ENCODE measurements at places on chromosomes 5 and 9. TPM values are rescaled to one million over a fixed set of nuclear protein-coding genes. Genes with fewer than 3 reads are reported as not detected.

DNA sequence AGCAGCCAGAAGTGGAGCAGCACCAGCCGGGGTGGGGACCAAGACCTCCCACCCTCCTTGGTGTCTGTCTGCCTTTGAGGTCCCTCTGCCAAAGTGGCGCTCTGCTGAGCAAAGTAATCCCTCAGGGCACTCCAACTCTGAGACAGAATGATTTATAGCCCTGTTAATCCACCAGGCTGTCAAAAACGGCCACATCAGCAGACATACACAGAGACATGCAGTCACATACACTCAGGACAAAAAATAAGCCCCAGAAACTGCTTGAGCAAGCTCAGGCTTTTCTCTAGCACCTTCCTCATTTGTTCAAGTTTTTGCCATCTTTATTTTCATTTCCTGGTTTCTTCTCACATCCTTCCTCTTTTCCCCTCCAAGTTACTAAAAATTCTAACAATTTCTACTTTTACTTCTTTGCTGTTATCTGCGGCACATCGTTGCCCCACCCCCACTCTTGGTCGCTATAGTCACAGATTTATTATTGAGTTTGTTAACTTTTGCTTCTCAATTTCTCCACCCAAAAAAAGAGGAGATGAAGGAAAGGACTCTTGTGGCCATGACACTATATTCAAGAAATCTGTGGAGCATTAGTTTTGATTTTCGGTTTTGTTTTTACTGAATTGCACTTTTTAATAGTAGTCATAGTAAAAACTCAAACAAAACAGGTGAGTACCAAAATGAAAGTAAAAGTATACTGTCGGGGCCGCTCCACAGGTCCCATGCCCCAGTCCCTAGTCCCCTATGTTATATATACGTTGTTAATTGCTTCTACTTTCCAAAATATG lies 17.4 kb upstream of the ADRB2 start:
- DNase-seq: peak; percentile 51

DNA sequence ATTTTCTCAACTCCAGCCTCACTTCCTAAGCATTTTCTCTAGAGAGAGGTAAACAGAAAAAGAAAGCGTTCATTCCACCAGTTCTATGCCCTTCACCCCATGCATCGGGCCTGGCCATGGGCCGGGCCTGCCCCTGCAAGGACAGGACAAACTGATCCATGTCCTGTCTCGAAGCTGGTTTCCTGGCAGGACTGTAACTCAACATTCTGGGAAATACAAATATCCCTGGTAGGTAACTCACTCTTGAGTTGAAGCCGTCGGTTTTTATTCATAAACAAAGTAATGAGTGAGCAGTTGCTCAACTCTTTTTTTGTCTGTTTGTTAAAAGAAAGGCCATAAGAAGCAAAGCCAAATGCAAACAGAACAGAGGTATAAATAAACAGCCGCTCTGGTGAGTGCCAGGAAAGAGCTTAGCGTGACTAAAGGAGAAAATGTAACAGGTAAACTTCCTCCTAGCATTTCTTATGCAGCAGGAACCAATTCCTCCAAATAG lies 64.4 kb upstream of the DNAH5 start:
- DNase-seq: no peak

GRCh38 chr5:61771062-61771461 lies 439.0 kb downstream of the ZSWIM6 start:
- DNase-seq: no peak

DNA sequence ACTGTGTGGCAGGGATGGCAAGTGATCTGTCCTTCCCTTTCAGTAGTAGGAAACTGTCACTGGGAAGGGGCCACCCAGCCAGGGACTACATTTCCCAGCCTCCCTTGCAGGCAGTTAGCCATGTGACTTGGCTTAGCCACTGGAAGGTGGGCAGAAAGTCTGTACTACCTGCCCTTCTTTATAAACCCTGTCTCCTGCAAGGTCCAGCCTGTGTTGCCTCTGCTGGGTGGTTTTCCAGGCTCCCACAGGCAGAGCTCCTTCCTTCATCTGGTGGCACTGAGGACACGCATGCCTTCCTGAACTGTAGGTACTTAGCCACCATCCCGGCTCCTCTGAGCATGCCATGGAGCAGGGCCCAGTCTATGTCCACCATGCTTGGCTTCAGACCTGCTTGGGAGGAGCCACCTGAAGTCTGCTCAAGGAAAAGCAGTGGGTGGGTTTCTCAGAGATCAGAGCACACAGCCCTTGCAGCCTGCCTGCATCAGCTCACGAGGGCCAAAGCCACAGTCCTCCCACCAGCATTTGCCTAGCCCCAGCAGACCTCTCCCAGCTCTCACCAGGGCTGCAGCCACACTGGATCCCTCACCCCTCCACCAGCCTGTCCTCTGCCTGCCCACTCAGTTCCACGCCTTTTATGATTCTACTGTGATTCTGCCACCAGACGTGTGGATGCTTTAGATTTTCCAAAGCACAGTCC lies 16.7 kb upstream of the SLC25A51 start:
- no peak for DNase-seq

- no peak for DNase-seq
Measured at GRCh38 chr5:158320178-158320674, 461.3 kb upstream of the CLINT1 start.

GRCh38 chr5:135230251-135230925 lies 168.6 kb downstream of the MACROH2A1 start:
- DNase-seq: no peak

DNA sequence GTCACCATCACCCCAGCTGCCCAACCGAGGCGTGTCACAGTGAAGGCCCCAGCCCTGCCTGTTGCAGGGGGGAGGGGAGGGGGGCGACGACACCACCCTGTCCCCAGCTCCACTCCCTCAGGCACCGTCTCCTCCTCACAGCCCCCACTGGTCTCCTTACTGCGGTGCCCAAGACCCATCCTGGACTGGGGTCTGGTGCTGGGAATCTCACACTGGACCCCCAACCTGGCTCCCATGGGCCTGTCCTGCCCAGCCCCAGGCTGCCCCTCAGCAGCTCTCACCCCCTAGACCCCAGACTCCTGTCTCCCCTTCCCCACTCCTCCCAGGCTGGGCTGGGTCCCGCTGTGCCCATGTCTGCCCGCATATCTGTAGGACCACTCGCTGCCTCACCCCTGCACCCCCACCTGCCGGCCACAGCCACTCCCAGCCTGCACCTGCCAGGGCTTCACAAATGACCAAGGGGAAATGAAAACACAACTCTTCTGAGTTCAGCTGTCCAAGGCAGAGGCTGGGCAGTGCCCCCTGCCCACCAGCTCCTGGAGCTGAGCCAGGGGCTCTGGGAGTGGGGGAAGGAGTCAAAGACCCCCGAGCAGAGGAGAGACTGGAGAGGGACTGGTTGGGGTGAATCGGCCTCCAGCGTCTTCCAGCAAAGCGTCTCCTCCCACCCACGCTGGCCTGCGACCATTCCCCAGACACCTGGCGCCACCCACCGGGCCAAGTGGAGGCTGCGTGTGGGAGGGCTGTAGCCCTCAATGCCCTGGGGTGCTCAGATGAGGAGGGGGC lies 32.6 kb upstream of the EGFL7 start:
- peak; percentile 71 for DNase-seq

GRCh38 chr9:124105266-124105665 lies 93.7 kb downstream of the LHX2 start:
- no peak for DNase-seq

DNA sequence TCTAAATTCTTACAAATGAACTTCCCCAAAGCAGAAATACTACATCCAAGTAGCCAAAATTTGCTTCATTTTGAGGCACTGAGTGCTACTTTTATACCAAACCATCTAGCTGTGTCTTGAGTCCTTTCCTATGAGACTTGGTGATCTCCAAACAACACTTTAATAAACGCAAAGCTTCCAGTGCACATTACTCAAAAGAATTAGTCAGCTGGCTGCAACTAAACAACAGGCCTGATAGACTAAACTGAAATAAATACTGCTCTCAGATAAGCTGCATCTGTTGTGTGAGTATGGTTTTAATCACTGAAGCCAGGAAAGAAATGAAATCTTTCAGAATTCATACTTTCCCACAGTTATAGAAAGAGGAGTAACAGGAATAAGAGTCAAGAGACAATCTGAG lies 80.3 kb downstream of the VCAN start:
- no peak for DNase-seq

GRCh38 chr9:33289936-33290246 lies 425 bp upstream of the NFX1 start:
- no peak for DNase-seq

GRCh38 chr5:1374679-1375055 lies 29.8 kb upstream of the CLPTM1L start:
- DNase-seq: no peak

GRCh38 chr9:134284273-134284672 lies 42.0 kb upstream of the RXRA start:
- DNase-seq: no peak

GRCh38 chr5:111117136-111117535 lies 25.0 kb downstream of the WDR36 start:
- no peak for DNase-seq

The FBP2 gene
- total RNA-seq: not detected

The PCDHGB7 gene
- total RNA-seq: not detected

GRCh38 chr9:107938801-107939386 lies 449.3 kb upstream of the KLF4 start:
- no peak for DNase-seq

- no peak for DNase-seq
Measured at GRCh38 chr9:110912419-110913291, 125.6 kb downstream of the LPAR1 start.

The RHOBTB3 gene
- total RNA-seq: 0.52 TPM

The DIPK1B gene
- 0.10 TPM for total RNA-seq

GRCh38 chr5:5421149-5421960 lies 1.1 kb upstream of the ICE1 start:
- peak; percentile 15 for DNase-seq

- DNase-seq: no peak
Measured at GRCh38 chr5:78720997-78721396, 72.4 kb upstream of the LHFPL2 start.

DNA sequence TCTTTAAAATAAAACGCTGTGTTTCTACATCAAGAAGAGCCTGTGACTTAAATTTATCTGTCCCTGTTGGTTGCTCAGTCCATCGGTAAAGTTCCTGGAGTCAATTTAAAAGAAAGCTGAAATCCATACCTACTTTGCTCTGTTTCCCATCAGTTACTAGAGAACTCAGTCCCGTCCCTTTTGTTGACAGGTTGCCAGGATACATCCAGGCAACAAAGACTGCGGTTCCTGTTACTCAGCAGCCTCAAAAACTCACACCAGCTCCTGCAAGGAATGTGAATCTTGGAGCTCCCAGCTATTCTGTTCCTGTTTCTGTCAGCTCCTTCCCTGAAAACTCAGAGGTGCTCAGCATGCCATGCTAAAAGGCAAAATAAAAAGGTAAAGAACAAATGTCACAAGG lies at the start of gene ZNF474:
Gene ZNF474 (plus strand): TSS at position 241 of the 400 bp plus-strand sequence. CDS start 22,445 bp downstream, outside the sequence.
- no peak for DNase-seq

DNA sequence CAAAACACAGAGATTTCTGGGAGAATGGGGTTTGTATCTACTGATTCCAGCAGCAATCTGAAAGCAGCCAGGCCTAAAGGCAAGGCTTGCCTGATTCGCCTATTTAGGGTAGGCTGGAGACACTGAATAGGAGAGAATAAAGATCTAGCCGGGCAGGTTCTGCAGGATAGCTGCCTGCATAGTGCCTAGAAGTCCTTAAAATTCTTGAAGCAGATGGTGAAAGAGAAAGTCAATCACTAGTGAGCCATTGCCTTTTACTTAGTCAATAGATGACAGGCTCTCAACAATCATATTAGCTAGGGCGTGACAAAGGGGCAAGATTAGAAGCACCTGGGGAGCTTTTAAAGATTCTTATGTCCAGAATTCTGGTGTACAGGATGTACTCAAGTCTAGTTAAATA lies 522.7 kb downstream of the HTR1A start:
- no peak for DNase-seq

DNA sequence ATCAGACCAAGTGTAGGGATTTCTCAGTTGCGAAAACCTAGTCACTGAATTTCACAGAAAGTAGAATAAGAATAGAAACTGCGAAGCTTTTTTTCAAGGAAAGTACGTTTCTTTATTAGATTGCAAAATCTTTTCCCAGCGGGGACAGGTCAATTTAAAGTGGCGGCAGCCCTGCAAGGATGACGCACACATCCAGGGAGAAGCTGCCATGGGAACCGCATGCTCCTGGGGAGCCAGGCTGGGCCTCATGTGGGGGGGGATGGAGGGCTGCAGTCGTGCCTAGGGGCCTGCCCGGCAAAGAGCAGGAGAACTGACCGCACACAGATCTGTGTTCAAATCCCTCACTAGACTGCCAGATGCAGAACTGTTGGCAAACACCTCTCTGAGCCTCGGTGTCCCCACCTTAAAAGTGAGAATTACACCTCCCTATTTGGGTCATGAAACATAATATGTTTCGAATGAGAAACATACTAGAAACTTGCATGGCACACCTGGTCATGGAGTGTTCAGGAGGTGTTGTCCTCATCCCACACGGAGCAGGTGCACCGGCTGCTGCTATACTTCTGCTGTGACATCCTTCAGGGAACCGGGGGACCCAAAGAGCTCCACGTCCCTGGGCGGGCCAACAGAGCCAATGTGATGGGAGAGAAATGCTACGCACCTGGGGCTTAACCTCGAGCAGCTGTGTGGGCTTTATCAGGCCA lies 127.8 kb upstream of the PHYKPL start:
- no peak for DNase-seq

DNA sequence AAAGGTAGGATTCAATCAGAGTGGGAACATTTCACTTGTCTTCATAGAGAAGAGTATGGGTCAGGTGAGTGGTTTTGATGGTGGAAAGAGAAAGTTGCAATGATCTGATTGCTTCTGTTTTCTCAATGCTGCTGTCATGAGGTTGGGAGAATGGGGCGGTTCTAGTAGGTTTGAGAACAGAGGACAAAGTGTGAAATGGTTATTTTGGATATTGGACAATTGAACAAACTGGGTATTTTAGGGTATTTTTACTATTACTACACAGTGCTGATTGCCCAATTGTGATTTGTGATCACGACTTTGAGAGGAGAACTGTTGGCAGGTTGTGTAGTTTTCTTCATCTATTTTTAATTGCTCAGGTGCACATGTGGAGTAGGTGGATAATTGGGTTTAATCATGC lies 60.2 kb downstream of the COMMD10 start:
- no peak for DNase-seq

GRCh38 chr5:40557501-40557900 lies 122.2 kb upstream of the PTGER4 start:
- DNase-seq: no peak

DNA sequence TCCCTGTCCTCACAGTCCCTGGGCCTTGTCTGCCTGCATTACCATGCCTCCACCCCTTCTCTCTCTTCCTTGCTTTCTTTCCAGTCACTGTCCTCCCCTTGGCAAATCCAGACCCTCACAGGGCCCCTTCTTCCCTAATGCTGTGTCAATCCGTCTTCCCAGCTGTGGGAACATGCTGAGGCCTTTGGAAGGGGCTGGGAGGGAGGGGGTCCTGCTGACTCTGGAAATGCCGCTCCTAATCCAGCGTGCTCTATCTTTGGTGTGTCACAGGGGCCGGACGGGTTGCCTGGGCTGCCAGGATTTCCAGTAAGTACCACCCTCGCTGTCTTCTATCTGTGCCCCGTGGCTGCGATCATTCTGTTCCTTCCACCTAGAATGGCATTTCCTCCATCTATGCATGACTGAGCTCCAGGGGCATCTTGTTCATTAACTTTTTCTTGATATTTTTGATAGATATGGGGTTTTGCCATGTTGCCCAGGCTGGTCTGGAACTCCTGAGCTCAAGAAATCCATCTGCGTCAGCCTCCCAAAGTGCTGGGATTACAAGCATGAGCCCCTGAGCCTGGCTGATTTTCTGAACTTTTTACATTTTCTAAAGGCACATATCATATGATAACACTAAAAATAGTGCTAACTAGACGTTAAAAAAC lies 64.5 kb upstream of the TGFBR1 start:
- DNase-seq: no peak

GRCh38 chr5:141834331-141834730 lies 43.9 kb downstream of the PCDH1 start:
- no peak for DNase-seq
